ENCODE measurements at places on chromosomes 12 and 14.

DNA sequence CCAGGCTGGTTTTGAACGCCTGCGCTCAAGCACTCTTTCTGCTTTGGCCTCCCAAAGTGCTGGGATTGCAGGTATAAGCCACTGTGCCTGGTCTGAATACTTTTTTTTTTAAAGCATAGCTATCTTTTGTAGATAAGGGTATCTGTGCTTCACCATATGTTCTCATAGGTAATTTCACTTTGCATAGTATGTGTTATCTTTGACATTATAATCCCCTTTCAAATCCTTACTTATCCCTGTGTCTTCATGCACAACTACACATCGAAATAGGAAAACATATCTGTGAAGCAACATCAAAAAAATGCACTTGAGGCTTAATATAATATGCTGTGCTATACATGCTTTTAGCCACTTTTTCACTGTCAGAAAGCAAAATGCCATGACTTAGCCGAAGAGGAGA, 94.1 kb downstream of the SLC35F4 start:
- DNase-seq = no peak

GRCh38 chr12:109611223-109611622, 37.6 kb downstream of the MVK start:
- DNase-seq = no peak

- DNase-seq = no peak
Observed at GRCh38 chr12:16612647-16613046, 6.7 kb upstream of the LMO3 start.

- DNase-seq = no peak
Observed at GRCh38 chr14:59890676-59891075, 20.1 kb upstream of the RTN1 start.

DNA sequence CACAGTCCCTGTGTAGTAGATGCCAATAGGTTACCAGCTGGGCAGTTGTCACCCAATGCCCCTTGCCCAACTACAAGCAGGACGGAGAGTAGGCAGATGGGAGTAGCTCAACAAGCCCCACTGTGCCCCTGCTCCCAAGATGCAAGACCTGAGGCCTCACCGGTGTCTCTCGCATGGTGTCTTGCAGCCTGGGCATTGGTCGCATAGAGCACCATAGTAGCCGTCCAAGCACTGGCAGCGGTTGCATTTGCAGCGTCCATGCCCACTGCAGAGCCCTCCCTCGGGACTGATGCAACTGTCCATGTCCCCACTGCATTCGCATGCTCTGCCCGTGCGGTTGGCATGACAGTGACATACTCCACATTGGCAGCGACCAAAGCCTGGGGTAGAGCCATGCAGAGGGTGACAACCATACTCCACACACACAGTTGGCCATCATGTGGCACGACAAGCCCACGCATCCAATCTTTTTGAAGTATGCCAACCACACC, 11.9 kb upstream of the CSAD start:
- DNase-seq = no peak

DNA sequence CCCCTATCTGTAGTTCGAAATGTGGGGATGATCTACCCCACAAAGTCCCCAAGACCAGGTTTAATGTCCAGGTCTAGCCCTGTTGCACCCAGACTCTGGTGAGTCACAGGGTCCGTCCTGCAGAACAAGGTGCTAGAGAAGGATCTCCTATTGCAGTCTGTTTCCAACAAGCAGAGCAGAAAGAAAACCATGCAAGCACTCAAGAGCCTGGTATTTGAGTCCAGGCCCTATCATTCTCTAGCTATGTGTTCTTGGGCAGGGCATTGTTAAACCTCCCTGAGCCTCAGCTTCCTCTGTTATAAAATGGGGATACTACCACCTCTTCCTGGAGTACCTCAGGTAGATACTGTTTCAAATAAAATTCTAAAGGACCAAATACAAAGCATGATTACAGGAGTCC, 24.4 kb downstream of the MAP3K9 start:
- no peak for DNase-seq

DNA sequence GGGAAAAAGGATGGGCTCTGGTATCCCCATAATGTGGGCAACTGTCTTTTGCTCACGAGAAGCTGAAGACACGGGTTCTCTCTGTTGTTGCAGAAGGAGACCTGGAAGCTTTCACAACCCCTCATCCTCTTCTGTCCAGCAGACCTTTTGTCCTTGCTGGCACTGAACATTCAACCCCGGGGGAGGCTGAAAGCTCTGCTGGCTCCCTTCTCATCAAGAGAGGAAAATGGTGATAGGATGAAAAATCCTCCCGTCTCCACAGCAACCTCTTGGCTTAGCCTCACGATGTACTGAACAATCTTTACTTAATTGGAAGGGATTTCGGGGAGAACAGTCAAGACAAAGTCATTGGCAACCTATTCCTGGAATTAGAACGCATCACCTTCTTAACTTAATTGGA, 39.0 kb downstream of the ELK3 start:
- no peak for DNase-seq

- peak; percentile 19 for DNase-seq
Observed at GRCh38 chr12:70365648-70366518, at the start of gene KCNMB4. Gene KCNMB4 (plus strand): TSS chr12:70366290. CDS start chr12:70366735, 445 bp downstream.

DNA sequence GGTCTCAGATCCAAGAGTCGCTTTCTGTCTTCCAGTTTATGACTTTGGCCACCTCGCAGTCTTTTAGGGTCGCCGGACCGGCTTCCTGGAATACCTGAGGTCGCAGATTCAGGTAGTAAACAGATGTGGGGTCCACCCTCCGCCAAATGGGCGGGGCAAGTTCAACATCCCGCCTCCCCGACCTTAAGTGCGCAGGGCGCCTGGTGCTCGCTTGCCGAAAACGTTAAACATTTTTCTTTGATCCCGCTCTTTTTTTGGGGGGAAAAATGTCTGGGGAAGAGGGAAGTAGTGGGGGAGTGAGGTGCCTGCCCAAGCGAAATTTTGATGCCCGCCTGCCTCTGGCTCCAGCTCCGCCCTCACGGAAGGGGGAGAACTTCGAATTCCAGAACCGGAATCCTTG, 73.9 kb upstream of the TBX5 start:
- no peak for DNase-seq

- DNase-seq = no peak
Observed at GRCh38 chr12:102182635-102183034, 15.0 kb downstream of the PMCH start.

DNA sequence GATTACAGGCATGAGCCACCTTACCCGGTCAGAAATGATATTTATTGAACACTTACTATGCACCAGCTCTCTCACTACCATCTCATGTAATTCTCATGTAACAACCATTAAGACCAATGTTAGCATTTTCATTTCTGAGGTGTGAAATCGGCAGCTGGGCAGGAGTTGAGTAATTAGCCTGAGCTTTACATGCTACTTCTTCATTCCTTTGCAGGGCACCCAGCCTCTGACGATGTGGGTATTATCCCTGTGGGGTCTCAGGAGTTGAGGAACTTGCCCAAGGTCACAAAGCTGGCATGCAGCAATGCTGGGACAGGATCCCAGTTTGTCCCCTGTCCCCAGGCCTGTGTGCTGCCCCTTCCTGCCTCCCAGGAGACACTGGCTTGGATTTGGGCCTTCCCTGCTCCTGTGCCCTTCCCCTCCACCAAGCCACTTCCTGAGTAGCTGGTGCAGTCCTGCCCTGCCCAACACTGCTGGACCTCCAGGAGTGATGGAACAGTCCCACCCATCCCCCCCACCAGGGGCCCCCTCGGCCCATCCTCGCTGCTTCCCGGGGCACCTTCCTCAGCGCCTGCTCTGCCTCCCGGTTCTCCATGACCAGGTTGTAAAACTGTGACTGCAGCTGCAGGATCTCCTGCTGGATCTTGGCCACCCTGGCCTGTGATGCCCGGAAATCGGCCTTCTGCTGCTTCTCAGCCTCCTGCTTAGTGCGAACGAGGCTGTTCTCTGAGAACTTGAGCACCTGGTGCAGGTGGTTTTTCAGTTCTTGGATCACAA, 14.7 kb downstream of the RITA1 start:
- DNase-seq = no peak

DNA sequence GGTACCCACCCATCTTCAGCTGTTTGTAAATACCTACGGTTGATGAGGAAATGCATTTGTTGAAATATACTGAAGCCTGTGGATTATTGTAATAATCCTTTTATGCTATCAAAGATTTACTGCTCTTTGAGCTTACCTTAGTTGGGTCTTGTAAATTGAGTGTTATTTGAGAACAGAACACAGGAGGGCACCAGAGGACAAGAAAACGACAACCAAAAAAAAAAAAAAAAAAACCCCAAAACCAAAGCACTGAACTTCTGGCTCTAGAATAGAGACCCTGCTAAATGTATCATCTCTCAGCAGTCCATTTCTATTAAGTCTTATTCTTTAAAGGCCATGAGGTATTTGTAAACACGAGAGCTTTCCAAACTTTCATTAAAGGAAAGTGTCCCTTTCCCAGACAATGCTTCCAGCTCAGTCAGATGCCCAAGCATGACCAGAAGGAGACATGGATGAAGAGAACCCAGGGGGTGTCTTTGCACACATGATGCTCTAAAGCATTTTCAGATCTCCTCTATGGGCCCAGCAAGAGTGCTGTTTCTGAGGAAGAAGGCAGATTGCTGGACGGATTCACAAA, 763.9 kb downstream of the NRXN3 start:
- peak; percentile 16 for DNase-seq

GRCh38 chr12:92756898-92757596, 54.3 kb downstream of the PLEKHG7 start:
- no peak for DNase-seq

DNA sequence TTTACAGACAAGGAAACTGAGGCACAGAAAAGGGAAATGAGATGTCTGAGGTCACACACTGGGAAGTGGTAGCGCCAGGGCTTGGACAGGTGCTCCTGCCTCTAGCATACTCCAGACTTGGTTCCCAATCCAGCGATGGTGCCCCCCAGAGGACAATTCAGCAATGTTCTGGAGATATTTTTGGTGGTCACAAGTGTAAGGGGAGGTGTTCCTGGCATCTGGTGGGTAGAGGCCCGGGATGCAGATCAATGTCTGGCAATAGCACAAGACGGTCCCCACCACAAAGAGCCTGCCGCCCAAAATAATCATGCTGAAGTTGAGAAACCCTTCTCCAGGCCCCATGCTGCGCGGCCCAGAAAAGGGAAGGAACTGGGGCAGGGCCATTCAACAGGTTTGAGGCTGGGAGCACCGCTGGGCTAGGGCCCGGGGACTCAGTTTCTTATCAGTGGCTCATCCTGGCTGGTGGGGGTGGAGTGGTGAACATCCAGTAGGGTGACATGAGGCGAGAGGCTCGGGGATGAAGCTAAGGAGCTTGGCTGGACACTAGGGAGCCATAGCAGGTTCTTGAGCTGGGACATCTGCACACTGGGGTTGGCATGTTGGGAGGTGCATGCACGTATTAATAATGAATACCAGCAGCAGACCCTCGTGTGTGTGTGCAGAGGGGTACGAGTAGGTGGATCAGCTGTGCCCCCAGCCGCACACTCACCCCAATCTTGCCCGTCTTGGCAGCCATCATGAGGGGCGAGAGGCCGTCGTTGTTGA, 35.1 kb downstream of the TRPV4 start:
- DNase-seq = no peak

- DNase-seq = no peak
Observed at GRCh38 chr12:14954269-14954668, 7.1 kb downstream of the ARHGDIB start.

- DNase-seq = no peak
Observed at GRCh38 chr14:99430491-99430890, 50.2 kb downstream of the SETD3 start.

GRCh38 chr14:65096323-65097089, 5.8 kb downstream of the MAX start:
- no peak for DNase-seq

- peak; percentile 46 for DNase-seq
Observed at GRCh38 chr14:71321574-71322315, 414.5 kb downstream of the PCNX1 start.

DNA sequence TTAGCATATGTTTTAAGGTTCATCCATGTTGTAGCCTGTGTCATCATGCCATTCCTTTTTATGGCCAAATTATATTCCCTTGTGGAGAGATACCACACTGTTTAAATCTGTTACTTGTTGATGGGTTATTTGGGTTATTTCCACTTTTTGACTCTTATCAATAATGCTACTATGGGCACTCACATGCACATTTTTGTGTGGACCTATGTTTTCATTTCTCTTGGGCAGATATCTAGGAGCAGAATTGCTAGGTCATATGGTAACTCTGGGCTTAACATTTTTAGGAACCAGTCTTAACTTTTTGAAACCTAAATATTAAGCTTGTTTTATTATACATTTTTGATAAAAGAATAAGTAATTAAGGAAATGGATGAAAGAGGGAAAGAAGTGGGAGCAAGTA, 4.0 kb downstream of the EML1 start:
- DNase-seq = no peak

DNA sequence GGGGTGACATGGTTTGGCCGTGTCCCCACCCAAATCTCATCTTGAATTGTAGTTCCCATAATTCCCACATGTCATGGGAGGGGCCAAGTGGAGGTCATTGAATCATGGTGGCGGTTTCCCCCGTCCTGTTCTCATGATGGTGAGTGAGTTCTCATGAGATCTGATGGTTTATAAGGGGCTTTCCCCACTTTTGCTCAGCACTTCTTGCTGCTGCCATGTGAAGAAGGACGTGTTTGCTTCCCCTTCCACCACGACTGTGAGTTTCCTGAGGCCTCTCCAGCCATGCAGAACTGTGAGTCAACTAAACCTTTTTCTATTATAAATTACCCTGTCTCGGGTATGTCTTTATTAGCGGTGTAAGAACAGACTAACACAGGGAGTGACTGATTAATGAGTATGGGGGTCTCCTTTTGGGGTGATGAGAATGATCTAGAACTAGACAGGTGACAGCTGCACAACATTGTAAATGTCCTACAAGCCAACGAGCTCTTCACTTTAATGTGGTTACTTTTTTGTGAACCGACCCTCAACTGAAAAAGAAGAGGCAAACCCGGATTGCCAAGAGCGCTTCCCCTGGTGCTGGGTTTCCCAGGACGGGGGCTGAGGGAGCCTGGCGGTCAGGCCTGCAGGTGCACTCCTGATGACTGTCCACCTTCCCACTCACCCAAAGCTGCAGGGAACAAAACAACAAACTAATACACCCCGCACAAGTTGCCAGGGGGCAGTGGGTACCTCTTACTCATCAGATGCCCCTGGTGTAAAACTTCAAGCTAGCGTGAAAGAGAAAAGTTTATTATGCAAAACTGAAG, 90.1 kb downstream of the NCOR2 start:
- no peak for DNase-seq
